Germinal center (tissue), 1 donor: ENCODE measurements at places on chromosomes 2 and 18.

DNA sequence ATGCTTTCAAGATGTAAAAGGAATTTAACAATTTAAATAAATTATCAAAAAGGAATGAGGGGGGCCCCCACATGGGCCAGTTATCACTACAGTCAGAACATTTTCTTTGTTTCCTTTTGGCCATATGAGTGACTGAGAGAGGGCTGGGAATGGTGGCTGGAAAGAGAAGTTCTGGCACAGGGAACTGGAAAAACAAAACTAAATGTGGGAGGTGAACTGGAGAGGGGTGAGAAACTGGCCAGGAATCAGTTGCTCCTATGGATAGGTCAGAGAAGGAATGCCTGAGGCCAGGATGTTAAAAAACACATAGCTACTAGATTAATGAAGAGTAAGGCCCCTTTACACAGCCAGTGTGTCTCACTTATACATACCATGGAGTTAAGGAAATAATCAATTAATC is 121.0 kb downstream of the RBMS1 start:
- DNase-seq: no peak

DNA sequence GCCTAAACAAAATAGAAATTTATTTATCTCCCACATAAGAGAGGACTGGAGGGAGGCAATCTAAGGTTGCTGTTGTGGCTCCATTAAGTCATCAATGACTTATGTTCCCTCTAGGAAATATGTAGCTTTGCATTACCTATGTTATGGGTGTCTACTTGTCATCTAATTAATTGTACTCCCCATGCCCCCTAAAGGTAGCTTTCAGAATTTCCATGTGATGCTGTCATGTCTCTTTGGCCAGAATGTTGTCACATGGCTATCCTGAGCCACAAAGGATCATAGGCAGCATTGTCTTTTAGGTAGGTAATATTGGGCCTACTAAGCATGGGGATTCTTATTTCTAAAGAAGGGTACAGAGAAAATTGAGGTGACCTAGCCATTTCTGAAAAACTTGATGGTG is 935.6 kb upstream of the FANCL start:
- DNase-seq: peak; percentile 6

- DNase-seq: no peak
Observed at GRCh38 chr2:191927991-191928390, 81.1 kb upstream of the CAVIN2 start.

GRCh38 chr2:186543561-186544131 is 46.2 kb upstream of the ITGAV start:
- DNase-seq: no peak

DNA sequence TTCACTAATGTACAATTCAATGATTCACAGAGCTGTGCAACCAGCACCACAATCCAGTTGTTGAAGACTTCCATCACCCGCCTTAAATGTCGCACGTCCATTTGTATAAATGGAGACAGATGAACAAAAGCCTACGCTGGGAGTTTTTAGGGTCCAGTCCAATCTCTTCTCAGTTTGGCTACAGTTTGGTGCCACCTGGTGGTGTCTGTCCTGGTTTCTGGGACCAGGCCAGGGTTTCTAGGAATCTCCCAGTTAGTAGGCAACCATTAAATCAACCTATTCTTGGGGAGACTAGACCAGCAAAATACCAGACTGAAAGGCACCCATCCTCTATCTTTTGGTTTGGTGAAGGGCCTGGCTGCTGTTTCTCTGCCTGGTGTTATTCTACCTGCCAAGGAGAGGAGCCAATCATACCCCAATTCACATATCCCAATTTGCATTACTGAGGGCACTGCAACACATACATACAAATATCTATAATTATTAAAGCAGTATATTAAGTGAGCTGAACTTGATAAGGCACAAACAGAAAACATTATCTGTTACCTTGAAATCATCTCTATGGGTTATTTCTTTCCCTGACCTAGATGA is 3.2 kb upstream of the DDX1 start:
- DNase-seq: peak; percentile 19

DNA sequence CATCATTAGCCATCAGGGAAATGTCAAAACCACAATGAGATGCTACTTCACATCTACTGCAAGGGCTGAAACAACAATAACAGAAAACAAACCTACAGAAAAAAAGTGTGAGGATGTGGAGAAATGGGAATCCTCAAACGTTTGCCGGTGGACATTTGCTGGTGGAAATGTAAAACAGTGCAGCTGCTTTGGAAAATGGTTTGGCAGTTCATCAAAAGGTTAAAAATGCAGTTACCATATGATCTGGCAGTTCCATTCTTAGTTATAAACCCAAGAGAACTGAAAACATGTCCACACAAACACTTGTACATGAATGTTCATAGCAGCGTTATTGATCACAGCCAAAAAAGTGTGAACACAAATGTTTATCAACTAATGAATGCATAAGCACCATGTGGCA is 44.2 kb downstream of the PROC start:
- DNase-seq: no peak

GRCh38 chr2:15948704-15948957 is 8.3 kb downstream of the MYCN start:
- DNase-seq: no peak

- no peak for DNase-seq
Observed at GRCh38 chr2:184628051-184628450, 29.7 kb downstream of the ZNF804A start.

DNA sequence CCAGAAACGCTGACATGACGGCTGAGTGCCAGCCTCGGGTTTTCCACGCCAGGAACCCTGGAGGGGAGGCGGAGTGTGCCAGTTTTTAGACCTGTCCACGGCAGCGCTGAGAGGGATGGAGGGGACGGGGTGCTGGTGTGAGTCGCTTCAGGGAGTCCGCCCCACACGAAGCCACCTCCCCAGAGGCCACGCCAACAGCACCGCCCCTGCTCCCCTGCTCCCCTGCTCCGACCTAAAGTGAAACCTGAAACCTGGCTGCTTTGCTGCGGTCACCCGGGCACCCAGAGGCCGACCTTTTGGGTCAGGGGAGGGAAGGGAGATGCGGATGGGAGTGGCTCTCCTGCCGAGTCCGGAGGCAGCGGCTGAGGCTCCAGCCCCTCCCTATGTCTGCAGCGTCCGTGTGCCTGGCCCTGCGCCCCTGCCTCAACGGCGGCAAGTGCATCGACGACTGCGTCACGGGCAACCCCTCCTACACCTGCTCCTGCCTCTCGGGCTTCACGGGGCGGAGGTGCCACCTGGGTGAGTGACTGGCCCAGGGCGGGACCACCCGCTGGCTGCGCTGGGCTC is 38.1 kb downstream of the SNED1 start:
- DNase-seq: peak; percentile 79

GRCh38 chr2:179588486-179589145 is 272.8 kb downstream of the ZNF385B start:
- DNase-seq: no peak

DNA sequence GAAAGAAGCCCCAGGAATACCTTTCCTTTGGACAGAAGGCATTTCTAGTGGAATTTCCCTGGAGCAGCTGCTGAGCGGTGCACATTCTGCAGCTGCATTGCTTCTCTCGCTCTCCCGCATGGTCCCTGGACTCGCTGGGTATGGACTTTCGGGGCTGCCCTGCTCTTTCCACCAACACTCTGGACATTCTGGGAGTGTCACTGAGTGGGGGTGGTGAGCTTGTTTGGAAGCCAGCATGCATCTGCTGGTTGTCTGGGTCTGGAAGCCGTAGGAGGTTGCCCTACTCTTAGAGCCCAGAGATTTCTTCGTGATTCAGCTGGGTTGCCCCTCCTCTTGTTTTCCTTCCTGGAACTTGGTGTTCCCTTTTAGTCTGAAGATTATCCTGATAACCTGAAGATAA is 52.6 kb downstream of the TWIST2 start:
- no peak for DNase-seq

GRCh38 chr2:169716938-169717690 is 16.5 kb upstream of the KLHL23 start:
- DNase-seq: no peak

DNA sequence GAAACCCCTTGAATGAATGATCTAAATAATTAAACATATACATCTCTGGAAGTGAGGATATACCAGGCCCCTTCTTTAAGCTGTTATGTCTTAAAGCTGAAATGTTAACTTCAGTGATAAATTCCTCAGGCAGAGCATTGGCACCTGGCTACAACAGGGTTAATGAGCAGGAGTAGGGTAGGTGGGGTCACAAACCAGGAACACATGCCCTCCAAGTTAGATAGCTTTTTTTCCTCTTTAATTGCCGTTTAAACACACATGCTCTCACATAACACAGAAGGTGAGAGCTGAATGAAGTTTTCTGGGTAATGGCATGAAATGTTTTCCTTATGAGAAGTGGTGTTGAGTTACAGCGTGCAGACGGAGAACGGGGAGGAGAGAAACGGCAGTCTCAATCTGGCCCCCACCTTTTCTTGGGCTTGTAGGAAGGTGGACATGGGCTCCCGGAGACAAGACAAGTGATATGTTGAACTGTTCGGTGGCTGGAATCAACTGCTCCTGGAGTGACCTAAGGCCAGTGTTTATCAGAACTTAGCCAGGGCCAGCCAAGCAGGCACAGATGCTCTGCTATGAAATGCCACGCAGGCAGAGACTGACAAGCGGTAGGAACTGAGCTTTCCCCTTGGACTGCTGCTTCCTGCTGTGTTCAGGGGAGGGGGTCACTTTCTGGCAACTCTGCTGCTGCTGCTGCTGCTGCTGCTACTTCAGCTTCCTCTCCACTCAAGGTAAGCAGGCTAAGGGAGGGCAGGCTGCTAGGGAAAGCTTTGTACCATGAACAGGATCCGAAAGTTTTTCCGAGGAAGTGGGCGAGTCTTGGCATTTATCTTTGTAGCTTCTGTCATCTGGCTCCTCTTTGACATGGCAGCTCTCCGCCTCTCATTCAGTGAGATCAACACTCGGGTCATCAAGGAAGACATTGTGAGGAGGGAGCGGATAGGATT is at the start of gene GALNT5:
TSS of gene GALNT5 (plus strand) at position 394 of the 941 bp plus-strand sequence. CDS start at position 772, 378 bp downstream.
- no peak for DNase-seq

DNA sequence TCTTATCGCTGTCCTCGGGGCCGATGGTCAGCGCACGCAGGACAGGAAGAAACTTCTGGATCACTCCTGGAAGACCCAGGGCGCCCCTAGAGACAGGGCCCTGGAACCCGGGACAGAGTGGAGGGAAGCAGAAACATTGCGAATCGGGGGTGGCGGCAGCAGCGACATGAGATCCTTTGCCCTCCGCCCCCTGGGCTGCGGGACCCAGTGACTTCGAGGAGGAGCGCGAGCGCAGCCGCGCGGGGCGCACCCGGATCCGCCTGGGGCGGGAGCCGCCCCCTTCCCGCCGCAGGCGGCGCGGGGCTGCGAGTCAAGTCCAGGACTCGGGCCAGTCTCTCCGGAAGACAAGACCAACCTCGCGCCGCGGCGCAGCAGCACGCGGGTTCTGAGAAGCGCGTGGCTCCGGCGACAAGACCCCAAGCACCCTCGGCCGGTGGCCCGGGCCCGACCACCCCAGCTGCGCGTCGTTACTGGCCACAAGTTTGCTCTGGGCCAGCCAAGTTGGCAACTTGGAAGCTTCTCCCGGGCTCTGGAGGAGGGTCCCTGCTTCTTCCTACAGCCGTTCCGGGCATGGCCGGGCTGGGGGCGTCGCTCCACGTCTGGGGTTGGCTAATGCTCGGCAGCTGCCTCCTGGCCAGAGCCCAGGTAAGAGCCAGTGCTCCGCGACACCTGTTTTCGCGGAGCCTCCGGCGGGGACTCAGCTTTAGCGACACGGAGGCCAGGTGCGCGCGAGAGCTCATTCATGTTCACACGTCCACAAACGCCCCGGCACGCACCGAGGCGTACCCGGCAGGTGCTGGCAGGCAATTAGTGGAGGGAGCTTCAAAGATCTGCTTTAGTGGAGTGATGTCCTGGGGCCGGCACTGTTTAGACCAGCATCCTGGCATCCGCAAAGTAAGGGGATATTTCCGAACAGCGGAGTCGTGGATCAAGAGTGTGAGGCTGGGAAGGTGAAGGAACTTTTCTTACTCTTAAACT is at the start of gene PTH2R:
TSS of gene PTH2R (plus strand) at position 319 of the 978 bp plus-strand sequence. CDS start at position 571, 252 bp downstream.
- DNase-seq: no peak

DNA sequence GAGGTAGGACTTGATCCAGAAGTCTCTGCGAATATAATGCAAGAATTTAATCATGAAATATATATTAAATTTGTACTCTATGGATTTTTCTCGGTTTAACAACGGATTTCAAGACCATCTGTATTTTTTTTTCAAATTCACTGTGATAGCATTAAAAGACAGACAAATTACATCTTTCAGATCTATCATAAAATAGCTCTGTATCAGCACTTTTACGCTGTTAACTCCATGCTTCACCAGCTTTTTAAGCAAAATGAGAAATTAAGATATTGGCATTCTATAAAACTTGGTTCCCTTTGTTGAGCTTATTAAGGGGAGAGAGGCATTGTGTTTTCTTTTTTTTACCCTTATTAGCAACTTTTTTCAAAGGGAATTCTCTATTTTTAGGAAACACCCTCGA is 1377.6 kb upstream of the NXPH2 start:
- DNase-seq: no peak

- DNase-seq: no peak
Observed at GRCh38 chr2:25749676-25750075, 76.3 kb upstream of the DTNB start.

DNA sequence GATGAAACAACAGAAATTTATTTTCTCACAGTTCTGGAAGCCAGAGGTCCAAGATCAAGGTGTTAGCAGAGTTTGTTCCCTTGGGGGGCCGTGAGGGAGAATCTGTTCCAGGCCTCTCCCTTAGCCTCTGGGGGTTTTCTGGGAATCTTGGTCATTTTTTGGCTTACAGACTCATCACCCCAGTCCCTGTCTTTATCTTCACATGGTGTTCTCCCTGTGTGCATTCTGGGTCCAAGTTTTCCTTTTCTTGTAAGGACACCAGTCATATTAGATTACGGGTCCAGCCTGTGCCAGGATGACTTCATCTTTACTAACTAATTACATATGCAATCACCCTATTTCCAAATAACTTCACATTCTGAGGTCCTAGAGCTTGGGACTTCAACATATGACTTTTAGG is 292.5 kb upstream of the TRIB2 start:
- no peak for DNase-seq

- no peak for DNase-seq
Observed at GRCh38 chr2:220999356-220999755, 572.7 kb downstream of the EPHA4 start.

DNA sequence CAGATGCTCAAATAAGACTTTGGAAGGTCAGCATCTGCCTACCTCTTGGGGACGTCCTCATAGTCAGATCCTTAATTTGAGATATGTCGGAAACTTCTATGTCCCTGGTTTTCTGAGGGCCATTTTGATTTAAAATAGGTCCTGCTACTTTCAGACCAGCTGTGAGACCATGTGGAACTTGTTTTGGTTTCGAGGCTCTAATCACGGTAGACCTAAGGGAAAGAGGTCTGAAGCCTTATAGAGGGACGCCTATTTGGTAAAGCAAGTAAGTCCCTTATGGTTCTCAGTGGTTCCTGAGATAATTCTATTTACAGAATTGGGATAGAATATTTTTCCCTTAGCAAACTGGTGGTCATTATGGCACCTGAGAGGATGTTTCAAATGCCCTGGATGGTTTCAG is 75.1 kb downstream of the RFTN2 start:
- no peak for DNase-seq

GRCh38 chr2:69060938-69061501 is 48.0 kb downstream of the ANTXR1 start:
- no peak for DNase-seq

DNA sequence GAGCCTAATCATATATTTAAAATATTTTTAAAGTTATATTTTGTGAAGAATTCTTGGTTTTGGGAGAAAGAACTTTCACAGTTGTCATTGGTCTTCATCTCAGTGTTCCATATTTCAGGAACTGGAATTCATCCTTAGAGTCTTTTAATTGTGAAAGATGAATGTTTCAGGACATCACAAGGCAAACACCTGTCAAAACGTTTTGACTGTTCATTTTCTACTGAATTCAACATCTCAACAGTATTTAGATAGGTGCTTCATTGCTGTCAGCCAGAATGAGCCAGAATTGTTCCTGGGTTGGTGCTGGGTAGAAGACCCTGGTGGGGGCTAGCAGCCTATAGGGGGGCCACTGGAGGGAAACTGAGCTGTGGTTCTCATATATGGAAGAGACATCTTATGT is 255.1 kb upstream of the CXCR4 start:
- no peak for DNase-seq
